ENCODE measurements at places on chromosomes 2 and 18.

DNA sequence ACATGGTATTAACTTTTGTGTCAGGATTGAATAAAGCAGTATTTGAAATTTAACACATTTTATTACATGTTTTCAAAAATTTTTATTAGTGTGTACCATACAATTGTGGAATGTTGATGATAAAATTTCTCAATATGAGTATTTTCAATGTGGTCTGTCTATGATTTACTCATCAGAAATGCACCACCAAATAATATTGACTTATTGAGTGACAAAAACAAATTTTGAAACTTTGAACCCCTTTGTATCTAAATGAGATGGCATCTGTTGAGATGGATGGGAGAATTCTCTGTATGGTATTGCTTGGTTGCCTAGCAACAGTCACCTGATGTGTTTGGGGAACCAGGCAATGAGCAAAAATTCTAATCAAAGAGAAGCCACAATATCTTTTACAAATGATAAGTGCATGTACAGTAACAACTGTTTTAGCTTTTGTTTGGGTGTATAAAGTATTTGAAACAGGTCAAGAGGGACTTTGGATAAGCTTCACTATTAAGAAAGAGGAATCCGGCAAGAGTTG lies 400.1 kb downstream of the CCDC85A start:
- DNase-seq = peak; percentile 59

DNA sequence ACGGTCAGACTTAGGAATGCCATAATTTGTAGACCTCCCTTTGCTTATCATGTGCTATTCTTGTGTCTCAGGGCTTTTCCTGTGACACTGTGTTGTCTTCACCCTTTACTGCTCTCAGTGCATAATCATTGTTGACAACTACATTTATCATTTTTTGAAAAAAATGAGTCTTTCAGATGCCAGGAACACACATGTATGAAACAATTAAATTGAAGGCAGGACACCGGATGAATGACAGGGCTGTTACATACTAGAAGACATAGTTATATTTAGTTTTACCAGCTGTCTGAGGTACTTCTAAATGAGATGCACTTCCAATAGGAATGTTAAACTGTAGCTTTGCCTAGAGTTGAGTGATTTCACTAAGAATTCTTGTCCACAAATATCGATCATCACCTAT lies 243.5 kb downstream of the LRP1B start:
- no peak for DNase-seq

- DNase-seq = no peak
Measured at GRCh38 chr2:133821107-133821760, 253.0 kb upstream of the NCKAP5 start.

DNA sequence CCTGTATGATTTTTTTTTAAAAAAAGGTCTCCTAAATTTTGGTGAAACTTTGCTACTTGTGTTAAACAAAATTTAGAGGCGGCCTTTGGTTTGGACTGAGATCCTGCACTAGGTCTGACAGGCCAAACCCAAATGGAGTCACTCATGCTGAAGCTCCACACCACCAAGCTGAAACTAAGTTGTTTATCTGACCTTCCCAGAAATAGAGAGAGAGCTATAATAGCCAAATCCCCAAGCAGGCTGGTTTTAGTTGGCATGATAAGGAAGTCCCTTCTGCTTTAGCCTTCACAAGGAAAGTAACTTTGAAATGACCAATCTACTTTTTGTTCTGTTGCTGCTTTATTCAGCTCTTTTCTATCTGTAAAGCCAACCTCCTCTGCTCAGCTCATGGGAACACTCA lies 17.1 kb upstream of the THUMPD2 start:
- no peak for DNase-seq

DNA sequence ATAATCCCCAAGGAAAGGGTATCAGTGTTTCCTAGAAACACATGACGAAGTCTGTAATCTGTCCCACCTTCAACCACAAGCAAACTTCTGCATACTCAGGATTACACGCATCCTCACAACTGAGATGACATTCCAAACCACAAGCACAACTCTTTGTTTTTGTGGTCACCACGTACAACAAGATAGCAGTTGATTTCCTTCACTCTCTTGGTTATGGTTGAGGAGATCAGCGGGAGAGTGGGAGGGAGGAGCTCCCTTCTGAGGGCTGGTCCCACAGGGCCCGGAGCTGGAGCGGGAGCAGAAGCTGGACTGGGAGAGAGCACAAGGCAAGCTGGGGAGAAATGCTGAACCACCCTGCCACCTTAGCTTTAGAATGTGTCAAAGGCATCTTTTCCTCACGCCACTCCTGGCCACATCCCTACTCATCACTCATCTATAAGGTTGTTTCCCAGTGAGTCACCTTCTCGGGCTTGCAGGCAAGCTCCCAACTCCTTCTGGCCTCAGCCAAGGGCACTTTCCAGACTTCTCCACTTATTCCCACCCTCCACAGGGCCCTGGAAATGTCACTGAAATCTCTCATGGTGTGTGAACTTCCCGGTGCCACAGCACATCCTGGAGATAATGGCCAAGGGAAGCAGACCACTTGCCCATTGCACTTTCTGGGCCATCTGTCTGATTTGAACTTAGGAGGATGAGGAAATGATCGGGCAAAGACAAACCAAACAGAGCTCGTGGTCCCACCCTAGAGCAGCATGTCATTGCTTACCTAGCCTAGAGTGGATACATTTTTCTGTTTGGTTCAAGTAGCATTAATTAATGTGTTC lies 98.9 kb upstream of the LGALSL start:
- DNase-seq = peak; percentile 17

DNA sequence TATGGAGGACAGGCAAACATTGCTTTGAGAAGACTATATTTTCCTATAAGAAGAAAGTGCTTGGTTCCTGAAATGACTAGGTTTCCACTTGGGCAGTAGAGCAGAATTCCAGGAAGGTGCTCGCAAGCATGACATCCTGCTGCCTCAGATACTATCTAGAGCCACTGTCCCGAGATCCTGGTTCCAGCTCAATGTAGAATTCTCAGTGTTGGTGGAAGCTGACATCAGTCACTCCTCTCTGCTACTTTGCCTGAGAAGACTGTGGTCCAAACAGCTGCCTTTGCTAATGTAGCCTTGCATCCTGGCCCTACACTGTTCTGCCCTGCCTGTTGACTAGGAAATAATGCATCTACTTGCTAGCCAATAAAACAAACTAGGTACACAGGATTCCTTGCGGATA lies 50.0 kb upstream of the ITGA6 start:
- no peak for DNase-seq

Data from DMS53 (cell line).